ENCODE measurements at places on chromosomes 5 and 9.

- no peak overlapping the region for H3K27ac ChIP-seq
- no peaks in the 10 kb centered on the region for H3K36me3 ChIP-seq
These were observed 287.5 kb downstream of the SMARCA2 start for GRCh38 chr9:2302606-2303005.

GRCh38 chr9:33676746-33677505 lies 118.4 kb upstream of the PRSS3 start:
- H3K27me3 ChIP-seq, result peaks cover 57% of the 10 kb centered on the region
- H3K36me3 ChIP-seq, result no peaks in the 10 kb centered on the region
- DNase-seq, result peak; percentile 48
- H3K27ac ChIP-seq, result peak overlapping the region; percentile 65

DNA sequence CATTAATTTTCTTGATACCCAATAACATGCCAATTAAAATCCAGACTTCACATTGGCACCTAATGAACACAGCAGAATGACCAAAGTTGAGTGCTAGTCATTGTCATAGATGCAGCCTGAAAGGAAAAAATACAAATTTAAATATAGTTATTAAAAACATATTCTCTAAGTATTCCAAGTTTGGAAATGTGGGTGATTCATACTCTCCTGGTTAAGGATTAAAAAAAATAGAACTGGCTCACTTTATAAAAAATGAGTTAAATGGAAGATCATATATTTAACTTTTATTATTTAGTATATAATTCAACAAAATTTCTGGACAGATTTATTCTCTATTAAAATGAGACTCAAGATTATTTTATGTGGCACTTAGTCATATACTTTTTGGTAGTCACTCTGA lies 33.2 kb upstream of the RICTOR start:
- H3K4me3 ChIP-seq, result no peak overlapping the region
- peaks cover 28% of the 10 kb centered on the region for H3K36me3 ChIP-seq
- no peak overlapping the region for H3K27ac ChIP-seq
- H3K4me1 ChIP-seq, result peaks cover 18% of the 10 kb centered on the region

- no peaks in the 10 kb centered on the region for H3K4me1 ChIP-seq
- H3K36me3 ChIP-seq, result no peaks in the 10 kb centered on the region
- H3K4me3 ChIP-seq, result no peak overlapping the region
These were observed 396.5 kb downstream of the ANXA1 start for GRCh38 chr9:73548201-73548600.

GRCh38 chr9:76703270-76703669 lies 61.0 kb upstream of the PCA3 start:
- no peak overlapping the region for H3K4me3 ChIP-seq
- H3K36me3 ChIP-seq, result no peaks in the 10 kb centered on the region
- no peak overlapping the region for H3K27ac ChIP-seq
- peaks cover 15% of the 10 kb centered on the region for H3K27me3 ChIP-seq
- no peaks in the 10 kb centered on the region for H3K4me1 ChIP-seq

DNA sequence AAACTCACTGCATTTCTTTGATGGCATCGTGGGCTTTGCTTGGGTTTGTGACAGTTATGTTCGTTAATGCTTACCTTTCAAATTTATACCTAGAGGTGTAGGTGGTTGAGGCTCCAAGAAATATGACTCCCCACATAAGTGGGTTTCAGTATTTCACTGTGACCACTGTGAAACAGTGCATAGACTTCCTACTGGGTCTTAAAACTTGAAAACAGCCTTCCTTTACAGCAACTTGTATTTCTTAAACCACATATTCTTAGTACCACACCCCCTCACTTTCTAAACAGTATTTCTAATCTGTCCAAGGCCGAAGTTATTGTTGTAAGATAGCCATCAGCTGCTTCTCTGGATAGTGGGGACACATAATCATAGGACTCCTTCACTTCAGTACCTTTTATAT lies 48.3 kb downstream of the TMEFF1 start:
- no peak overlapping the region for H3K27ac ChIP-seq
- no peaks in the 10 kb centered on the region for H3K27me3 ChIP-seq
- no peaks in the 10 kb centered on the region for H3K36me3 ChIP-seq
- H3K4me3 ChIP-seq, result no peak overlapping the region
- DNase-seq, result no peak

DNA sequence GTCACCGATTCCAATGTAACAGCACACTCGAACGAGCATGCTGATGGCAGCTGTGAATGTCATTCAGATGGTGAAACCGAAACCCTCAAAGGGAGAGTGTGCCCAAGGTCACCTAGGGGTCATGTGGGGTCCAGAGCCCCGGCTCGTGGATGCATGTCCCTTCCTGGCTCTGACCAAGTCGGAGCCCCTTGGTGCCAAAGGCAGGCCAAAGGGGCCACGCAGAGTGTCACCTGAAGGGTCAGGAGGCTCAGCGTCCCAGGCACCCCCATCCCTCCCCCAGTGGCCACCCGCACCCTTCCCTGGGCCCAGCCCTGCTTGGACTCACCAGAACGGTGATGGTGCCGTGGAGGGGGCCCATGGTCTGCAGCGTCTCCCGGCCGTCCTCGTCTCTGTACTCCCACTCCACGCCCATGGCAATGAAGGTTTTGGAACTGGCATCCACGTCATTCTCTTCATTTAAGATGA lies 69.5 kb downstream of the ZNF354C start:
- no peak for DNase-seq
- H3K4me3 ChIP-seq, result no peak overlapping the region
- H3K27ac ChIP-seq, result no peak overlapping the region
- no peaks in the 10 kb centered on the region for H3K4me1 ChIP-seq
- no peaks in the 10 kb centered on the region for H3K27me3 ChIP-seq

GRCh38 chr5:114648940-114649339 lies 287.1 kb downstream of the KCNN2 start:
- no peak overlapping the region for H3K27ac ChIP-seq
- DNase-seq, result no peak
- no peaks in the 10 kb centered on the region for H3K27me3 ChIP-seq
- no peaks in the 10 kb centered on the region for H3K4me1 ChIP-seq
- H3K4me3 ChIP-seq, result no peak overlapping the region

DNA sequence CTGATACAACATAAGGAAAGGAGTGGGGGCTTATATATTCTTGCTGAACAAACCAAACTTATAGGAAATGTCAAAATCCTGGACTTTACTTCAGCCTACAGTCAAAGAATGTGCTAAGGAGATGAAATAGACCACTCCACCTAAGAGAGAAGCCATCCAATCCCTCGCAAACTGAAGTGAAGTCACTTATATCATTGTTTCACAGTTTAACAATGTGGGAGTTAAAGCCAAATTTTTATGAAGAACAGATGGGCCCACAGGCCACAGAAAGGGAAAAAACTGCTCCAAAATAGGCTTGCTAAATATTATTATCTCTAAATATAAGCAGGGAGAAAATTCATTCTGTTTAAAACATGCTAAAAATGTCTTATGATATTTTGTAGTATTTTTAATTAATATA lies 233.3 kb downstream of the GAS1 start:
- H3K27ac ChIP-seq, result no peak overlapping the region
- no peaks in the 10 kb centered on the region for H3K4me1 ChIP-seq
- DNase-seq, result no peak
- no peaks in the 10 kb centered on the region for H3K36me3 ChIP-seq
- H3K4me3 ChIP-seq, result no peak overlapping the region

DNA sequence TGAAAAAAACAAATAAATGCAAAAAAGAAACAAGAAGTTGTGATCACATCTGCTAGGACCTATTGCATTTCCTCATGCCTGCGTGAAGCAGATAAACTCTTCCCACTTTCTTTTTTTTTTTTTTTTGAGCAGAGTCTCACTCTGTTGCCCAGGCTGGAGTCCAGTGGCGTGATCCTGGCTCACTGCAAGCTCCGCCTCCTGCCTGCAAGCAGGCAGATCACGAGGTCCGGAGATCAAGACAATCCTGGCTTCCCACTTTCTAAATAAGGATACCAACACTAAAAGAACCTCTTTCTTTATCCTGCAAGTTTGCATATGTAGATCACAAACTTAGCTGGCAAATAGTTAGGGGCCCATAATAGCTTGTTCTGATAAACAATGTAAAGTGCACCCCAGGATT lies 128.6 kb downstream of the ASTN2 start:
- H3K36me3 ChIP-seq, result no peaks in the 10 kb centered on the region
- DNase-seq, result no peak
- H3K4me3 ChIP-seq, result no peak overlapping the region
- H3K4me1 ChIP-seq, result no peaks in the 10 kb centered on the region
- H3K27me3 ChIP-seq, result no peaks in the 10 kb centered on the region

GRCh38 chr5:149895416-149896345 lies 48.9 kb downstream of the PDE6A start:
- H3K27me3 ChIP-seq, result peaks cover 2% of the 10 kb centered on the region
- H3K27ac ChIP-seq, result no peak overlapping the region
- peak; percentile 15 for DNase-seq

DNA sequence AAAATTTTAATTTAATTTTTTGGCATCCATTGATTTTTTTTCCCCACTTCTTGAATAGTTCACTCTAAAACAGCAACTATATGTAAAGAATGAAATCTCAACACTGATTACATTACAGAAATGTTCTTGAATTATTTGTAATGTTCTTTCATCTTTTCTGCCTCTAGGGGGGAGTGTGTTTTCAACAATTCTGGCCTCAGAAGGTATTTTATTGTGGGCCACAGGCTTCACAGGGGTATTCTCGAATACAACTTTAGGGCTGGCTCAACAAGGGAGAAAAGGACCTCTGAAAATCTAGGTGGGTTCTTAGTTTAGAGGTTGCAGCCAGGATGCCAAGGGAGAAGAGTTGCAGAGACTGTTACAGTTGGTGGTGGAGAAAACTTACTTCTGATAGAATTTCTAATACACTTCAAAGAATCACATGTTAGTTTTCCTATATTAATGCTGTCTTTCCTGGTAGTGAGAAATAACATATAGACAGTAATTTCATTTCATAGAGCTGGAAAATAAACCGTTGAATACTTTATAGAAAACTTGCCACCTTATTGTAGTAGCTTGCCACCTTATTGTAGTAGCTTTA lies 3.6 kb upstream of the NPR3 start:
- H3K27me3 ChIP-seq, result peaks cover 49% of the 10 kb centered on the region
- H3K27ac ChIP-seq, result no peak overlapping the region
- H3K36me3 ChIP-seq, result no peaks in the 10 kb centered on the region
- H3K4me1 ChIP-seq, result peaks cover 19% of the 10 kb centered on the region

- no peak overlapping the region for H3K4me3 ChIP-seq
- no peaks in the 10 kb centered on the region for H3K27me3 ChIP-seq
- no peak overlapping the region for H3K27ac ChIP-seq
- no peak for DNase-seq
- H3K4me1 ChIP-seq, result peaks cover 35% of the 10 kb centered on the region
These were observed 144.7 kb downstream of the KDM4C start for GRCh38 chr9:6902423-6902822.

- no peaks in the 10 kb centered on the region for H3K4me1 ChIP-seq
- H3K27ac ChIP-seq, result no peak overlapping the region
- no peak for DNase-seq
- H3K4me3 ChIP-seq, result no peak overlapping the region
- no peaks in the 10 kb centered on the region for H3K36me3 ChIP-seq
These were observed 2.5 kb downstream of the SH3TC2 start for GRCh38 chr5:149060325-149060724.

DNA sequence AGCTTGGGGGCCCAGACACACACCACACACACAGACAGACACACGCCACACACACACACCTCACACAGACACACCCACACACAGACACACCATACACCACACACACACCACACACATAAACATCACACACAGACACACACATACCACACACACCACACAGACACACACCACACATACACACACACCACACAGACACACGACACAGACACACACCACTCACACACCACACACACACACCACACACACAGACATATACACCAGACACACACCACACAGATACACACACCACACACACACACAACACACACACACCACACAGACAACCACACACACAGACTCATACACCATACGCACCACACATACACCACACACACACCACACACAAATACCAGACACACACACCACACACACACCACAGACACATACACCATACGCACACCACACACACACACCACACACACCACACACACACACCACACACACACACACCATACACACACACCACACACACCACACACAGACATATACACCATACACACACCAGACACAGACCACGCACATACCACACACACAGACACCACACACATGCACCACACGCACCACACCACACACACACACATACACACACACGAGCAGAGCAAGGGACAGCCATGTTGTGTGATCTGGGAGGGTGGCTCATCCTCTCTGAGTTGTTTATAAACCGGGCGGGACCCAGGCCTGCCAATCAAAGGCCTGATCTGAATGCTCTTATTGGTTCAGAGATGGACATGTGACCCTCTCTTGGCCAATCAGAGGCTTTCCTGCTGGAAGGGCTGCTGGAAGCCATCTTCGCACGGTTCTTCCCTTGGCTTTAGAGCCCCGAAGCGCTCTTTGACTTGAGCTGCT lies 148.3 kb downstream of the GAPVD1 start:
- H3K4me3 ChIP-seq, result peak overlapping the region; percentile 23
- peaks cover 2% of the 10 kb centered on the region for H3K36me3 ChIP-seq
- peak overlapping the region; percentile 40 for H3K27ac ChIP-seq

GRCh38 chr9:74501570-74501969 lies 4.4 kb downstream of the RORB start:
- no peak for DNase-seq
- H3K27ac ChIP-seq, result no peak overlapping the region
- no peak overlapping the region for H3K4me3 ChIP-seq
- H3K36me3 ChIP-seq, result no peaks in the 10 kb centered on the region
- H3K27me3 ChIP-seq, result peaks cover 44% of the 10 kb centered on the region

DNA sequence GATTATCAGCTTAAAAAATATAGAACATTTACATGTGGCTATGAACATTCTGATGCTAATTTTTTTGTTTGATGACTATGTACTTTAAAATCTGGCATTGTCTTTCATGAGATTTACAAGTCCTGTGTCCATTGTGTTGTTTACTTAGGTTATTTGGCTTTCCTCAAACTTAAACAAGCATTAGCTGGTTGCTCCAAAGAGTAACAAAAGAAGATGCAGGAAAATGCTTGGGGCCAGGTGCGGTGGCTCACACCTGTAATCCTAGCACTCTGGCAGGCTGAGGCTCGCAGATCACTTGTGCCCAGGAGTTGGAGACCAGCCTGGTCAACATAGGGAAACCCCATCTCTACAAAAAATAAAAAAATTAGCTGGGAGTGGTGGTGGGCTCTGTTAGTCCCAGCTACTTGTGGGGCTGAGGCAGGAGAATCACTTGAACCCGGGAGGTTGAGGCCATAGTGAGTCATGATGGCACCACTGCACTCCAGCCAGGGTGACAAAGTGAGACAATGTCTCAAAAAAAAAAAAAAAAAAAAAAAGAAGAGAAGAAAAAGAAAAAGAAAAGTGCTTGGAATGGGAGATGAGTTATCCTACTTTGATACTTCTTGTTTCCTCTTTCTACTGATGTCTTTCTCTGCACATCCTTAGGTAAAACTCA lies 39.7 kb downstream of the PAM start:
- no peak overlapping the region for H3K4me3 ChIP-seq
- no peaks in the 10 kb centered on the region for H3K27me3 ChIP-seq
- peaks cover 4% of the 10 kb centered on the region for H3K36me3 ChIP-seq
- H3K4me1 ChIP-seq, result peaks cover 23% of the 10 kb centered on the region

- DNase-seq, result no peak
- no peaks in the 10 kb centered on the region for H3K36me3 ChIP-seq
- H3K27me3 ChIP-seq, result no peaks in the 10 kb centered on the region
- no peak overlapping the region for H3K4me3 ChIP-seq
- no peak overlapping the region for H3K27ac ChIP-seq
- H3K4me1 ChIP-seq, result peaks cover 10% of the 10 kb centered on the region
These were observed 62.9 kb upstream of the ABL1 start for GRCh38 chr9:130772185-130772584.

Data from activated CD4-positive, alpha-beta T cell treated with anti-CD3 and anti-CD28 coated beads for 36 hours (primary cell).